ENCODE measurements at places on chromosomes 3 and 15.

- no peak for DNase-seq
- H3K4me1 ChIP-seq: peaks cover 5% of the 10 kb centered on the region
- H3K27me3 ChIP-seq: no peaks in the 10 kb centered on the region
- no peak overlapping the region for H3K4me3 ChIP-seq
Observed at GRCh38 chr3:17820704-17821103, 78.3 kb upstream of the TBC1D5 start.

GRCh38 chr3:135491491-135492205, 473.9 kb upstream of the PPP2R3A start:
- no peak overlapping the region for H3K27ac ChIP-seq
- no peaks in the 10 kb centered on the region for H3K4me1 ChIP-seq
- peaks cover 23% of the 10 kb centered on the region for H3K27me3 ChIP-seq

GRCh38 chr15:63454503-63455211, 49.7 kb upstream of the USP3 start:
- H3K27me3 ChIP-seq: no peaks in the 10 kb centered on the region
- H3K4me1 ChIP-seq: peaks cover 9% of the 10 kb centered on the region
- no peak overlapping the region for H3K4me3 ChIP-seq
- DNase-seq: no peak

DNA sequence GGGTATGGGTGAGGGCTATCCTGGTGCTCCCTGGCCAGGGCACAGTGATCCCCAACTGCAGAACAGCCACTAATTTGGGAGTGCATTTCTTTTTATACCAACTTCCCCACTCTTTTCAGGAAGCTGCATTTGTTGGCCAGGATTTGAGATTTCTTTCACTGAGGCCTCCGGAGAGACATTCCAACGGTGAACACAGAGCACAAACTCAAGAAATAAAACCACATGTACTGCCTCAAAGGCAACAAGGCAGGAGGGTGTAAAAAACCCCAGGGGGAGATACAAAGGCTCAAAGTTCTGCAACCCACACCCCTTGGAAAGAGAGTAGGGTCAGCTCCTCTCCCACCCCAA, 65.3 kb downstream of the CPN2 start:
- H3K27me3 ChIP-seq: no peaks in the 10 kb centered on the region
- no peak for DNase-seq
- H3K36me3 ChIP-seq: peaks cover 4% of the 10 kb centered on the region
- peaks cover 10% of the 10 kb centered on the region for H3K4me1 ChIP-seq
- H3K4me3 ChIP-seq: no peak overlapping the region

- H3K4me3 ChIP-seq: no peak overlapping the region
- H3K4me1 ChIP-seq: no peaks in the 10 kb centered on the region
- no peaks in the 10 kb centered on the region for H3K36me3 ChIP-seq
- H3K27ac ChIP-seq: no peak overlapping the region
- peak; percentile 90 for DNase-seq
Observed at GRCh38 chr3:10753964-10754363, 62.1 kb upstream of the SLC6A11 start.
